ENCODE measurements at places on chromosomes 6 and 20.

- no peak for DNase-seq
Measured at GRCh38 chr6:42199106-42199981, 4.6 kb upstream of the GUCA1B start.

- peak; percentile 76 for DNase-seq
Measured at GRCh38 chr20:1895674-1896483, 672 bp downstream of the SIRPA start.

GRCh38 chr6:21729431-21729830 is 135.9 kb downstream of the SOX4 start:
- no peak for DNase-seq

- DNase-seq: no peak
Measured at GRCh38 chr20:53276143-53276542, 304.0 kb downstream of the TSHZ2 start.

GRCh38 chr6:73308712-73309534 is 45.2 kb downstream of the DPPA5 start:
- DNase-seq: no peak

Measured in SK-MEL-5 (cell line).